ENCODE measurements at places on chromosomes 7 and 10.

GRCh38 chr7:5690931-5691473 is 90.5 kb downstream of the RNF216 start:
- no peak for DNase-seq

GRCh38 chr10:126009650-126010049 is 113.3 kb downstream of the FANK1 start:
- DNase-seq: no peak

- DNase-seq: no peak
These were observed 27.7 kb downstream of the ZNF777 start for GRCh38 chr7:149433124-149433523.

- no peak for DNase-seq
These were observed 315.4 kb upstream of the BMPER start for GRCh38 chr7:33589911-33590310.

DNA sequence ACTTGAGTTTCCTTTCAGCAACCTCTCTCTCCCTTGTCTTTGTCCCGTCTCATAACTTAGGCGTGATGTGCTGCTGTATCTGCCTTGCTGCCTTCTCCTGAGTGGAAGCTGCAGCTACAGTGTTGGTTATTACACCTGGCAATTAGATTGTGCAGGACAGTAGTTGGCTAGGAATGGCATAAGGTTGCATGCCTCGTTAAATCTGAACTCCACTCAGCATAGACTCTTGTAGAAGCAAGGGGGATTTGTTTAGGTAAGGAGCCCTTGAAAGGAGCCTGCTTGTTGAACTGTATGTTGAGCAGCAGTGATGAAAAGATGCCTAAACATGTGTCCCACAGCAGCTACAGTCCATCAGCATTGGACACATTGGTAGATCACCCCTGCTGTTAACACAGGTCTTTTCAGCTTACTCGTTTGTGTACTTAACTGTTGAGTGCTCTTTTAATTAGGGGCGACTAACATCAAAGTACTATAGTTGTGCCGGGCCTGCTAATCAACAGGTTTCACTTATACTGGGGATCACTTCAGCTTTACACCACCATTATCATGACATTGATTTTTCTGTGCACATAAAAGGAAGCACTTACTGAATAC is 225.0 kb downstream of the AUTS2 start:
- no peak for DNase-seq

Data from activated gamma-delta T cell treated with anti-CD3 and anti-CD28 coated beads, Interleukin-2, amount 50 U/mL, for 16 hours (primary cell).